ENCODE measurements at places on chromosomes 6 and 20.
A peak's percentile ranks its signal among the peaks of the same experiment; 100 is the strongest.

GRCh38 chr20:11529047-11529446 is 388.6 kb upstream of the BTBD3 start:
- no peak for DNase-seq

DNA sequence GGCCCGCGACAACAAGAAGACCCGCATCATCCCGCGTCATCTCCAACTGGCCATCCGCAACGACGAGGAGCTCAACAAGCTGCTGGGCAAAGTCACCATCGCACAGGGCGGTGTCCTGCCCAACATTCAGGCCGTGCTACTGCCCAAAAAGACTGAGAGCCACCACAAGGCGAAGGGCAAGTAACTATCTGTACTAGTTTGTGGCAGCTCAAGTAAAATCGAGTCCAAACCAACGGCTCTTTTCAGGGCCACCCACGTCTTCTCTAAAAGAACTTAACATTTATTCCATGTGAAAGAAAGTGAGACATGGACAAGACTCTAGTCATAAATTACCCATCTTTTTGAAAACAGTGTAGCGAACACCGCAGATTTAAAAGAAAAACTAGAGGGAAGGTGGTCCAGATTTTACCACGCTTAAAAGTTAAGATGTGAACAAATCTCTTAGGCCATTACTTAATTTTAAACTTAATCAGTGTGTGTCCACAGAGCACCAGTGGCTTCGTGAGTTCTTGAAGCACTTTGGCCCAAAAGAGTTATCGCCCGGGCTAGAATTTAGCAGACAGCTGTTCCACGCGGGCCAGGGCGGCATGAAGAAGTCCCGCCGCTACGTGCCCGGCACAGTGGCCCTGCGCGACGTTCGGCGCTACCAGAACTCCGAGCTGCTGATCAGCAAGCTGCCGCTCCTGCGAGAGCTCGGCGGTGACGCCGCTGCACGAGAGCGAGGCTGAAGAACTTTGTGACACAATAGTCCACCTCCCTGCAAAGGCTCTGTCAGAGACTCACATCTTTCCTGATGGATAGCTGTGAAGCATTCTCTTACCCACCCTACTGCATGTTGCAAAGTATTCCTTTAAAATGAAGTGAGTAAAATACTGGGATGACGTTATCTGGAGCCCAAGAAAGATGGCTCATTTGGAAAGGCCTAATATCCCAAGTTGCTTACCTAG is 113.9 kb upstream of the PRSS16 start:
- DNase-seq = peak; percentile 83

DNA sequence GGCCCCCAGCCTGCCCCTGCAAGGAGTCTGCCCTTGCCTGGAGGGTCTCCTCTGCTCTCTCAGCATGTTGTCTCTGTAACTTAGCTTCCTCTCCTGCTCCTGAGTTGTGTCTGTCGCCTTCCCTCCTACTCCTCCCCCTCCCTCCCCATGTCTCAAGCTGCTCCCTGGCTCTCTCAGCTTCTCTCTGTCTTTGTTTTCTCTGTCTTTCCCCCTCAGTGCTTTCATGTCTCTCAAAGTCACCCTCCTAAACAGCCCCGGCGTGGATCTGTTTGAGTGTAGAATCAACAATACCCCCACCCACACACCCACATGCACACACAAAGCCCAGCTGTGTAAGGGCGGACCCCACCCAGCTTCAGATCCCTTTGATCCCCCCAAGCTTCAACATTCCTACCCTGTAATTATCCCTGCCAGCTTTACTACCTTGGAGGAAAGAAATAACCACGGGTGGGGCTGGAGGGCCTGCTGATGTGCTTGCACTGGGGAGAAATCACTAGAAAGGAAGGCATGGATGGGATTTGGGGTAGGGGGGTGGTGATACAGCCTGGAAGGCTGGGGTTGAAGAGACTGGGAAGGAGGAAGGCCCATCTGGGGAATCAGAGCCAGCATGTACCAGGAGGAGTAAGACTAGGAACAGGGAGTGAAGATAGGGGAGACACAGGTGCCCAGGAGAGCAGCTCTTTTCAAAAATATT is 1.0 kb upstream of the LY6G6D start:
- DNase-seq = peak; percentile 62

DNA sequence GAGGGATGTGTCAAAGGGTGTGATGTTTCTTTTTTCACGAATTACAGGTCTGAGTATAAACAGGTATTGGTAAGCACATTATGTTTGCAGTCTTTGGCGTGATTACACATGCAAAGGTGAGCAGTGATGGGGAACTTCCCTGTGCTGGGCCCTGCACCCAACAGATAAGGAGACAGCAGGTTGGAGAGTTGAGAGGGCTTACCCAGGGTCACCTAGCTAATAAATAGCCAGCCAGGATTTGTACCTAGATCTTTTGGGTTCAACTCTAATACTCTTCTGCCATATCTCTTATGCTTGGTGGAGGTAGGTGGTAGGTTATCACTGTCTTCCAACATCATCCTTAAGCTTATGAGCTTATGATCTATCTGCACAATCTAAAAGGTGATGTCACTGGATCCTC is 46.5 kb downstream of the AFG1L start:
- no peak for DNase-seq

DNA sequence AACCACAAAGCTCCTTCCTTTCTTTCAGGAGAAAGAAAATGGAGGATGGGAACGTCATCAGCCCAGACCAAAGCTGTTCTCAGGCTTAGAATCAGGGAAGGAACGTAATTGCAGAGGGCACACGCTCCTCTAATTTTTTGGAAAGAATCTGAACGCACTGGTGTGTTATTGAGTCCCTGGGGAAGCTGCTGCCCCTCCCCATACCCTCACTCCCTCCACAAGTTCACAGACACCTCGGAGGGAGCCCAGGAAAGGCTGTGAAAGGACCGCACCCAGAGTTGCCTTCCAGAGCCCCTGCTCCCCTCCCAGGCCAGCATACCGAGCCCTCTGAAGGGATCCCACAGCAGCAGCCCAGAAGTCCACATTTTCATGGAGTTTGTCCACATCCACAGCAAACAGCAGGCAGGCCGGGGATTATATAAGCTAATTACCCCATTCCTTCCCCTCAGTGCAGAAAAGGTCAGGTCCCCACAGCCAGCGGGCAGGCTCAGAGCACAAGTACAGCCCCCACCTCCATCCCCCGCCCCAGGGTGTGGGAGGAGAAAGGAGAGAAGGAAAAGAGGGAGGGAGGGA is 53.7 kb downstream of the ANKRD60 start:
- peak; percentile 37 for DNase-seq

DNA sequence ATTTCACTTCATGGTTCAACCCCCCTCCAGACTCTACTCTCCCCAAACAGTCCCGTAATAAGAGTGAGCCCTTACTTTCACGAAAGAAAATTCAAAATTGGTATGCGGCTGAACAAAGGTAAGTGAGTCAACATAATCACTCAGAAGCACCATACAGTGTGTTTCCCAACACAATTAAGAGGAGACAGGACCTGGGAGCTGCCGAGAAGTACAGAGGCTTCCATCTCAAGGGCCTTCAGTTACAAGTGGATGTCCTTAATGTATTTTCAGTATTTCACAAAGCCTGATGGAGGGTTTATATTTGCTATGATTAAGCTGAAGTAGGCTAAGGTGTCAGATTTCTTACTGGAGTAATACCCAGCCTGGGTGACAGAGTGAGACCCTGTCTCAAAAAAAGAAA is 51.1 kb downstream of the MYO6 start:
- no peak for DNase-seq

GRCh38 chr20:33578510-33578909 is 83.6 kb upstream of the C20orf144 start:
- DNase-seq = no peak

Measured in neural progenitor cell (in vitro differentiated cells).